ENCODE measurements at places on chromosomes 7 and 10. TPM values are rescaled to one million over a fixed set of nuclear protein-coding genes. Genes with fewer than 3 reads are reported as not detected.

The FAM237B gene
- not detected for total RNA-seq

GRCh38 chr10:98684019-98684899 is 237.5 kb upstream of the HPS1 start:
- no peak for DNase-seq

DNA sequence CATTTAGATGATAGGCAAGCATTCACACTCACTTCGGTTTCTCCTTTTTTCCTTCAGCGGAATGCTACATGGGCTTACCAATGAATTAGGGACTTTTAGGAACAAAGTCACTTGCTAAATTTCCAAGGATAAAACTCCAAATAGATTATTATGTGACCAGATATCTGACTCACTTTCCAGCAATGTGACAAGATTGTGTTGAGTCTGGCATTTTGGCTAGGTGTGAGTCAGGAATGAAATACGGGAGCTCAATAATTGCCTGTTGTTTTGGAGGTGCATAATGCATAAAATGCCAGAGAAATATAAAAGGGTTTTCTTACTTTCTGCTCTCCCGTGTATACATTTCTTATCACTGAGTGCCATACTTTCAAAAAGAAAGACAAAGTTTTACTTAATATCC is 721.1 kb downstream of the KCNMA1 start:
- DNase-seq, result no peak

GRCh38 chr7:156334636-156335035 is 305.9 kb upstream of the RNF32 start:
- DNase-seq, result no peak

- DNase-seq, result peak; percentile 97
These were observed at the start of gene HNRNPH3 for GRCh38 chr10:68331455-68332258. TSS of gene HNRNPH3 (plus strand) at chr10:68332064. CDS start at chr10:68337222, 5,158 bp downstream.

DNA sequence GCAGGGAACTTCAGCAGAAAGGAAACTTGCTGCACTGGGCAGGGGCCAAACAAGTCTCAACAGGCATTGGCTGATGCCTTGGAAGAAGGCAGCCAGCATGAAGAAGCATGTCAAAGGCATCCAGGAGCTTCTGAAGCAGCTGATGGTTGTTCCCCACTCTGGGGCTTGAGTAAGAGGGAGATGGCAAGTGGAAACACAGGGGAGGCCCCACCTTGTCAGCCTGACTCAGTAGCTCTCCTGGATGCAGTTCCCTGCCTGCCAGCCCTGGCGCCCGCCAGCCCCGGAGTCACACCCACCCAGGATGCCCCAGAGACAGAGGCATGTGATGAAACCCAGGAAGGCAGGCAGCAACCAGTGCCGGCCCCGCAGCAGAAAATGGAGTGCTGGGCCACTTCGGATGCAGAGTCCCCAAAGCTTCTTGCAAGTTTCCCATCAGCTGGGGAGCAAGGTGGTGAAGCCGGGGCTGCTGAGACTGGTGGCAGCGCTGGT is 96.5 kb downstream of the TACC2 start:
- DNase-seq, result no peak

- no peak for DNase-seq
These were observed 23.2 kb downstream of the CDK1 start for GRCh38 chr10:60801522-60801921.

DNA sequence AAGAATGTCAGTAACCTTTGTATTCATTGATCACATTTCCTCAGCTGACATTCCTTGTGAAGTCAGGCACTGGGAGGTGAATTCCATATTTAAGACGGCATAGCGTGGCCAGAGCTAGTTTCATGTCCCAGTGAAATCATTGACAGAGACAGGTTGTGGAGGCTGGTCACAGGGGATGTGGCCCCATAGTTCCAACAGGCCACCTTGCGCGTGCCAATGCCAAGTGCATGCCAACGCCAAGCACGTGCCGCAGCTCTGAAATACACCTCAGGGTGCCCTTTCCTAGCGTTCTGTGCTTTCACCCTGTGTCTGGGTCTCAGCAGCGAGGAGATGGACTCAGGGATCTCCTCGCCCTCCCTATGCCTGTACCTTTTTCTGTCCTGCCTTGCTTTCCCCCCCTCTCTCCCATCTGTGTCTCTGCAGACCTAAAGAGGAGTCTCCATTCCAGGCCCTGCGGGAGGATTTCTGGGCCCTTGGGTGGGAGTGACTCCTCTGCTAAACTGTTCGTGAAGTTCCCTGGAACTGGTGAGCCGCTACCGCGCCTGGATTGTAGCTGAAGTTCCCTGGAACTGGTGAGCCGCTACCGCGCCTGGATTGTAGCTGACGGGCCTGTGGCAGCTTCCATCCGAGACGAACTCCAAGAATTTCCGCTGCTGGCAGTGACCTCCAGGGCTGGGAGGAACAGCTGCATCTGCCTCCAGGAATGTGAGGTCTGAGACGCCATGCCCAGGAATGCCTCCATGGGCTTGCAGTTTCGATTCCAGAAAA is 19.7 kb downstream of the AQP1 start:
- peak; percentile 61 for DNase-seq

DNA sequence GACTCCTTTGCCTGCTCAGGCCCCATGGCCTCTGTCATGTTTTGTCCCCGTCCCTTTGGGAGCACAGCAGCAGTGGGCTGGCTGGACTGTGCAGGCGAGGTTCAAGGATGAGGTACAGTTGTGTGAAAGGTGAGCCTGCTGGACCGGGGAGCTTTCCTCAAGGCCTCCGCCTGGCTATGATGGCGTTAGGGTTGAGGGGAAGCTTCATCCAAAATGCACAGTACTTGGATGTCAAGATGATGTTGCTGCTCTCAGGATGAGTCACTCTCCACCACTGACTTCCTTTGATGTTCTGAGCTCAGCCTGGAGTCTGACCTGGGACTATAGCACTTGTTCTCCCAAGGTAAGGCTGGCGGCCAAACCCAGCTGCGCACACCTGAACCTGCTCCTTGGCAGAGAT is 152.7 kb upstream of the SHH start:
- no peak for DNase-seq

DNA sequence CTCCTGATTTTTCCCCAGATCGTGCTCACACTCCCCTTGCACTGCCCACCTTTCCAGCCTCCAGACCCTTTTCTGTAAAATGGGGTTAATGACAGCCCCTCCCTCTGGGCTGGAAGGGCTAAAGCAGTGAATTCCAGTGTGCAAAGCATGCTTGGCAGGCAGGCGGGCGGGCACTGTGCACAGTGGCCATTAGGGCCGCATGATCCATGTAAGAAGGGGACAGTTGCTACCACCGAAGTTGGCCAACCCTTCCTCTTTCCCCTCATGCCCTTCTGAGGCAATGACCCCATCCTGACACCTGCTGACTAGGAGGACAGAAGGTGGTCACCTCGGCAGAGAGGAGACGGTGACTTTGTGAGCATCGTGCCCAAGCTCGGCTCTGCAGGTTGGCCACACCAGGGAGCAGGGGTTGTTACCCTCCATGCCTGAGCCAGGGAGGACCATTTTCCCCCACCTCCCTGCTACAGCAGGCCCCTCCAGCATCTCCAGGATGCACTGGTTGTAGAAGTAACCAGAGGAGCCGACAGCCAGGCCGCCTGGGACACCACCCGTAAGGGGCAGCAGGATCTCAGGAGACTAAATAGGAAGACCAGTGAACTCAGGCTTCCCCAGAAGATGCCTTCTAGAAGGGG is 166.4 kb downstream of the SLIT1 start:
- DNase-seq, result no peak

The LIPJ gene
- total RNA-seq, result 0.08 TPM

GRCh38 chr10:128708182-128708581 is 582.0 kb upstream of the MKI67 start:
- no peak for DNase-seq

The EPHB6 gene
- 8.2 TPM for total RNA-seq

DNA sequence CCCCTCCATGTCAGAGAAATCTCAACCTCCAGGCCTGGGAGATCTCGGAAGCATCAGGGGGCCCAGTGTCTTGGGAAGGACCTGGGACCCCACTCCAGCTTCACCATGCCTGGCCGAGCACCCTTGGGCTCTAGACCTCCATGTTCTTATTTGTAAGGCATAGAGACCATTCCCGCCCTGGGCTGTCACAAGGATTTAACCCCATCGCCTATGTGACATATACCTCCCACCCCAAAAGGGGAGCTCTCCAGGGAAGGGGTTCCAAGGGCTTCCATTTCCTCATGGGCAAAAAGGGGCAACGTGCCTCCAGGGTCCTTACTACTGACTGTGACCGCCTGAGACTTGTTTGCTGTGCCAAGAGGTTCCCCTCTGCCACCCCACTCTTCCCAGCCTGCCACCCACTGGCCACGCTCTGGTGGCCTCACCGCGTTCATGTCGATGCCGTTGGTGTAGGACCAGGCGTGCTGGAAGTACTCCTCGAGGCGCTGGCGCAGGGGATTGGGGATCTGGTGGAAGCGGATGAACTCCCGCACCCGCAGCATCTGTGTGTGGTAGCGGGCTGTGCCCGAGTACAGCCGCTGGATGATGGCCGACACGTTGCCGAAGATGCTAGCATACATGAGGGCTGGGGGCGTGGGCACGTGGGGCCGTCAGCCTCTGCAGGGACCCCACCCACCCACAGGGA is 27.5 kb downstream of the KCNH2 start:
- no peak for DNase-seq

DNA sequence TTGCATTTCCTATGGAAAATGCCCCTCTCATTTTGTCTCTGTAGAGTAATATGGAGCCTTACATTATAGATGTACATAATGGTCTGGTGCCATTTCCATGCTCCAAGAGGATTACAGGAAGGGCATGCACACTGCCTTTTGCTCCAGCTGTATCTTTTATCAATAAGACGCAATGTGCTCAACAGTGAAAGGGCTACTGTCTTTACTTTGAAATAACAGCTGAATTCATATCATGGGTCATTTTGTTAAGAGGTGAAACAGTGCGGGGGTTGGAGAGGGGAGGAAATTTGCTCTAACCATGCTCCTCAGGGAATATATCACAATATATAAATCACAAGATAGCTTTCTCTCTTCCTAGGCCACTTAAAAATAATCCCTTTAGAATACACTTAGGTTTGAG is 77.7 kb downstream of the ICA1 start:
- no peak for DNase-seq

The TTYH3 gene
- 11.1 TPM for total RNA-seq

- DNase-seq, result no peak
These were observed 1273.7 kb upstream of the AUTS2 start for GRCh38 chr7:68324621-68325020.

GRCh38 chr7:157753713-157754415 is 417.1 kb downstream of the DNAJB6 start:
- no peak for DNase-seq

DNA sequence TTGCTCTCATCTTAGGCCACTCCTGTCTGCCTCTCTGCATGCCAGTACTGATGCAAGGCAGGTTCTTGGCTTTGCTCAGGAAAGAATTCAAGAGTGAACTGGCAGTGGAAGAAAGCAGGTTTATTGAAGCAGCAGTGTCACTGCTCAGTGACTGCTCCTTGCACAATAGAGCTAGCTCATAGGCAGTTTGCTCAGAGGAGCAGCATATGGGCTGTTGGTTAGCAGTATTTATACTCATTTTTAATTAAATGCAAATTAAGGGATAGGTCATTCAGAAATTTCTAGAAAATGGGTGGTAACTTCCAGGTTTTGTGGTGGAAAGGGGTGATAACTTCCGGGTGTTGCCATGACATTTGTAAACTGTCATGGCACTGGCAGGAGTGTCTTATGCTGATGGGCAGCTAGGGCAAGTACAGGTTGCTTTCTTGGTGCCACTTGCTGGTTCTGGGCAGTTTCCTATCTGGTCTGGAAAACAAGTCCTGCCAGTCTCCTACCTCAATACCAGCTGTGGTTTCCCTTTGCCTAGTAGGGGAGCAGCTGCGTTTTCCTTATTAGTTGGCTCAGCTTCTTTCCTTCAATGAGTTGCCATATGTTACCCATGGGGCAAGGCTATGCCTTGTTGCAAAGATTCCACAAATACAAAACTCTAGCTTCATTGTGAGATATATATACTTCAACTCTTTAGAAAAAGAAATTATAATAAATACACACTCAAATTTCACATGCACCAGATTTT is 64.8 kb upstream of the CALD1 start:
- DNase-seq, result no peak

GRCh38 chr7:17985473-17986239 is 42.0 kb downstream of the PRPS1L1 start:
- DNase-seq, result no peak

The NCF1 gene
- 1.2 TPM for total RNA-seq

DNA sequence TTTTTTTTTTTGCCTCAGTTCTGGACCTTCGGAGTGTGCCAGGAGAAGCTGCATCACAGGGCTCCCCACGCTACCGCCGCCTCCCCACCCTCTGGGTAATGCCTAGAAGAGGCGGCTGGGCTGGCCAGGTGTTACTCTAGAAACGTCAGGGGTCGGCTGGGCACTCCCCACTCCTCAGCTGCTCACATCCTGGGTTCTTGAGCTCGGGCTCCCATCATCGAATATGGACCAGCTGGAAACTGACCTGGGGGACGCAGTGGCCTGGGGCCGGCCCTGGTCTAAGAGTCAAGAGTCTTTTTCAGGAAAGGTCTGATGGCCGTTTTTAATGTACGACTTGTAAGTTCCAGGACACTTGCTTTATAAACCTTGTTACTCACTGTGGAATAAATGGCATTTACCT is 326.5 kb downstream of the WDR37 start:
- peak; percentile 56 for DNase-seq

The PRPS1L1 gene
- not detected for total RNA-seq

DNA sequence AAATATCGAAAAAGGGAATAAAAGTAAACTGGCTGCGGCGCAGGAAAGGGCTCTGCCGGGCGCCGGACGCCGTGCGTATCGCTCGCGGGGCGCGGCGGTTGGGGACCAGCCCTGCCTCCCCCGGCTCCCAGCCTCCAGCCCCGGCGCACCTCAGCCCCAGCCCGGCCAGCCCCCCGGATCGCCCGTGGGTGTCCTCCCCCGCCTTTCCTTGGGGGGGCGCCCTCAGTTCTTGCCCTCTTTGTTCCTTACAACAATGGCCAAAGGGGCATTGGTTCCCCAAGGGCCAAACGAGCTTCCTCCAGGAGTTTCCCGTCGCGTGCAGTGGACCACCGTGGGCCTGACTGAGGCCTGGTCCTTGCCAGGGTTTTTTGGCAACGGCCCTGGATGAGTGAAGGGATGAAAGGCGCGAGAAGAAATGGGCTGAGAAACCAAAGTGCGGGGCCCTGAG is 1.2 kb downstream of the MACROH2A2 start:
- DNase-seq, result no peak

The NPVF gene
- not detected for total RNA-seq

DNA sequence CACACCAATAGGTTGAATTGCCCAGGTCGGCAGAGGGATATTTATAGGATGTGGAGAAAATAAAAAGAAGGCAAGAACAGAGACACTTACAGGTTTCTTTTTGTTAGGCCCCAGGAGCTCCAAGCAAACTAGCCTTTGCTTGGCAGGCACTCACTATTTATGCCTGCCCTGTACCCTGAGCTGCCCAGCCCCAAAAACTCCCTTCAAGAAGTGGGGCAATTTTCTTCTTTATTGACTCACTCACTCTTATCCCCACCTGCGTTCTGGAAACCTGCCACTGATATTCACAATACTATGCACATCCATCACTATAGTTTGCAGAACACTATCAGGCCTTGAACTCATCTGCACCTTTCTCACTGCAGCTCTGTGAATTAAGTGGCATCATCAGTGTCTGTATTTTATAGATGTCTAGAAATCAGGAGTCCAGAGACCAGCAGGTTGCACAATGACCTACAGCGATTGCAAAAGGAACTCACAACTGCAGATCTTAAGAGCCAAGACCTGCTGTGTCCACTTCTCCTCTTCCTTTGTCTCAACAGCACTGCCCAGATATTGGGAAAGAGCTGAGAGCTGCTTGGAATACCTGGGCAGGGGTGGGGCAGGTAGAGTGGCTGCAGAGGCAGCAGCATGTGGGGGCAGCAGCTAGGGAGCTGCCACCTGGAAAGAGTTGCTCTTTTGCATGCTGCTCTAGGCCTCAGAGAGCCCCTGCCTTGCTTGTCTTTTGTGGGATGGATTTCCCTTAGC is at the start of gene SFTPD:
TSS of gene SFTPD (minus strand) at position 130 of the 747 bp plus-strand sequence. CDS start 2,446 bp downstream, outside the sequence.
- DNase-seq, result no peak

GRCh38 chr7:99407872-99408378 is 472 bp downstream of the PDAP1 start:
- DNase-seq, result peak; percentile 85

Data from right atrium auricular region (tissue), 2 donors.